ENCODE measurements at places on chromosomes 7 and 10. TPM values are rescaled to one million over a fixed set of nuclear protein-coding genes. Genes with fewer than 3 reads are reported as not detected.

DNA sequence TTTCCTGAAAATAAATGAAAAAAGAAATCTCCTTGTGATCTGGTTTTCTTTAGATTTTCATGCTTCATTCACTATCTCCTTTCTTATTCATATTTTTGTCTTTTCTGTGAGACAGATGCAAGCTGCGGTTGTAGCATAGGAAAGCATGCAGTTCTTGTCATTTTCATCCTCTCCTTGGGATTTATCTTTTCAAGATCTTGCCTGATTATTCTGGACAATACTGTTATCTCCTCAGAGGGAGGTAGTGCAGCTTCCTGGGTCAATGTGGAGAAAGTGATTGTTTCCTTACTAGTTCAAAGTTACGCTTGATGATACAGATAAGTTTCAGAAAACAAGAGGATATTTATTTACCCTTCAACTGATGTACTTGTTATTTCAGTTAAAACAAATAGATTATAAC, 114.6 kb downstream of the CPED1 start:
- H3K4me3 ChIP-seq, result no peak overlapping the region
- DNase-seq, result no peak
- no peaks in the 10 kb centered on the region for H3K4me1 ChIP-seq
- no peaks in the 10 kb centered on the region for H3K27me3 ChIP-seq
- H3K27ac ChIP-seq, result no peak overlapping the region

DNA sequence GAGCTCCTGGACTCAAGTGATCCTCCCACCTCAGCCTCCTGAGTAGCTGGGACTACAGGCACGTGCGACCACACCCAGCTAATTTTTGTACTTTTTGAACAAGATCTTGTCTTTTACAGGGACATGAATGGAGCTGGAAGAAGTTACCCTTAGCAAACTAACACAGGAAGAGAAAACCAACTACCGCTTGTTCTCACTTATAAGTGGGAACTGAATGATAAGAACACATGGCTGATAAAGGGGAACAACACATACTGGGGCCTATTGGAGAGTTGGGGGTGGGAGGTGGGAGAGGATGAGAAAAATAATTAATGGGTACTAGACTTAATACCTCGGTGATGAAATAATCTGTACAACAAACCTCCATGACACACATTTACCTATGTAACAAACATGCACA, 70.9 kb upstream of the INHBA start:
- H3K4me3 ChIP-seq, result no peak overlapping the region
- H3K27ac ChIP-seq, result no peak overlapping the region
- no peaks in the 10 kb centered on the region for H3K36me3 ChIP-seq

- no peak for DNase-seq
- H3K27me3 ChIP-seq, result no peaks in the 10 kb centered on the region
- H3K27ac ChIP-seq, result no peak overlapping the region
- no peaks in the 10 kb centered on the region for H3K36me3 ChIP-seq
- H3K4me1 ChIP-seq, result no peaks in the 10 kb centered on the region
Observed at GRCh38 chr10:131068760-131069159, 242.8 kb downstream of the TCERG1L start.

DNA sequence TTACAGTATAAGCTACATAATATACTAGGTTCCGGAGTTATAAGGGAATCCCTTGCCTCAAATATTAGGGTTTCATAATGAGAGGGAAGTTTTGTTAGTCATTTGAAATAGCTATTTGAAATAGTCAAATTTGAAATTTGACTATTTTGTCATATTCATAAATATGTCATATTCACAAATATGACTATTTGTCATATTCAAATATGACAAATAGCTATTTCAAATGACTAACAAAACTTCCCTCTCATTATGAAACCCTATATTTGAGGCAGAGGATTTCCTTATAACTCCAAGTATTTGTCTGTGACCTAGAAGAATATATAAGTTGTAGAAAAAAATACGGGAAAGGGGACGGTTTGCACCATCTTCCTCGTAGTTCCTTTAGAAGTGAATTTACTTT, 76.6 kb downstream of the HDAC9 start:
- no peaks in the 10 kb centered on the region for H3K36me3 ChIP-seq
- H3K27ac ChIP-seq, result no peak overlapping the region
- H3K27me3 ChIP-seq, result no peaks in the 10 kb centered on the region
- no peak overlapping the region for H3K4me3 ChIP-seq
- no peak for DNase-seq
- H3K4me1 ChIP-seq, result no peaks in the 10 kb centered on the region

DNA sequence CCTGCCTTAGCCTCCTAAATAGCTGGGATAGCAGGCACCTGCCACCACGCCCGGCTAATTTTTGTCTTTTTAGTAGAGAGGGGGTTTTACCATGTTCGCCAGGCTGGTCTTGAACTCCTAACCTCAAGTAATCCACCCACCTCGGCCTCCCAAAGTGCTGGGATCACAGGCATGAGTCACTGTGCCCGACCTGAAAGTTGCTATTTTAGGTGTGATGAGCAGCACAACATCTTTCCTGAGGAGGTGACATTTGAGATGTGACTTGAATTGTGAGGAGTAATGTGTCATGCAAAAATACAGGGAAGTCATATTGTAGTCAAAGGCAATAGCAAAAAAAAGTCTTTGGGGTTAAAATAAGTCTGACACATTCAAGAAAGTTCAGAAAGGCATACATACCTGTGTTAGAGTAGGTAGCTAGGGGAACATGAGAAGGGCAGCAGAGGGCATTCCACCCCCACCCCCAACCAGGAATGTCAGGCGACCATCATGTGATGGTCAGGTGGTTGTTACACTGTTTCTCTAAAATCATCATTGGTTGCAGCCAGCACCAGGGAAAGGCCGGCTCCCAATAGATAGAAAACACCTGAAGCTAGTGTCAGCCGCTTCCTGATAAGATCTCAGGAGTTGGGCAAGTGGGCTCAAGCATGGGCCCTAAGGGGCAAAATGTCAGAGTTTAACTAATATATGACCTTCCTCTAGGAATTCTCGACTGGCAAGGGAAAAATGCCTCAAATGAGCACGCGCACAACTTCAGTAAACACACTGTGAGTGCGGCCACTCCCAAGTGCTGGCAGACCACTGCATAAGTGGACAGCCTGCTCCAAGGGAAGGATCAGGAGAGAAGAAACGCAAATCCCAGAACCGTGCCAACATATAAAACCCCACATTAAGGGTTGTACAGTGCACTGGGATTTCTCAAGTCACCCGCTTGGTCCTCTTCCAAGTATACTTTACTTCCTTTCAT, at the start of gene TACC2:
Gene TACC2, plus strand, starts transcription at position 803 of the 964 bp plus-strand sequence. CDS start 32,819 bp downstream, outside the sequence.
- no peak for DNase-seq
- no peaks in the 10 kb centered on the region for H3K27me3 ChIP-seq
- H3K27ac ChIP-seq, result no peak within 1 kb of the TSS
- H3K36me3 ChIP-seq, result no peaks in the 10 kb centered on the region
- H3K4me1 ChIP-seq, result no peaks in the 10 kb centered on the region

- no peaks in the 10 kb centered on the region for H3K4me1 ChIP-seq
- no peak overlapping the region for H3K4me3 ChIP-seq
- H3K27ac ChIP-seq, result no peak overlapping the region
- H3K36me3 ChIP-seq, result no peaks in the 10 kb centered on the region
Observed at GRCh38 chr10:111130471-111130870, 53.6 kb downstream of the ADRA2A start.

DNA sequence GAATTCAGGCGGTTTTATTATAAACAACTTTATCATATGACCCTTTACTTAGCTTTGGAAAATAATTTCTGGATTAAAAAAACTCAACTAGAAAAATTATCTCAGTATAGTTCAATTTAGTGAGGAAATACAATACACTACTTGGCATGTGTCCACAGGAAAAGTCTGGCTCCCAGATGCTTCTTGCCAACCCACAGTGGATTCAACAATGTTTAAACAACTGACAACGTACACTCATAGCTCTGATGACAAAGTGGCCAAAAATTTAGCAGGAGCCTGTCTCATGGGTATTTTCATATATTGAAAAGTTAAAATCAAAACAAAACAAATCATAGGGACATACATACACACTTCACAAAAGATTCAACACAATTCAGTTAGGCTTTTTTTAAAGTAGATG, 158.8 kb downstream of the SKAP2 start:
- no peak overlapping the region for H3K27ac ChIP-seq
- peak; percentile 90 for DNase-seq
- peaks cover 3% of the 10 kb centered on the region for H3K4me1 ChIP-seq
- no peaks in the 10 kb centered on the region for H3K36me3 ChIP-seq
- H3K27me3 ChIP-seq, result no peaks in the 10 kb centered on the region

DNA sequence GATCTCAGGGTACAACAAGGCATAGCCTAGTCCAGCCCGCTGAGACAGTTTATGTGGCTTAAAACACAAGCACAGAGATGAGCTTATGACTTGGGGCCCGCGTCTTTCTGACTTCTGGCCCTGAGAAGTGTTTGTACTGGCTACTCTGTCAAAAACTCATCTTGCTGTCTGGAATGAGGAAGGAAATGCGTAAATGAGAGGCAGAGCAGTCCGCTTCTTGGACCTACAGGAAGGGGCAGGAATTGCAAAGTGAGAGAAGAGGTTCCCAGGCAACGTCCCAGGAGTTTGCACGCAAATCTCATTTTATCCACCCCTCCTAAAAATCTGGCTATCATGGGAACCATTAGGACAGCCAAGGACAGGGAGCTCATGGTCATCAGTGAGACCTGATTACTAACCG, 5.5 kb downstream of the ANXA11 start:
- H3K27ac ChIP-seq, result peak overlapping the region; percentile 52
- H3K4me3 ChIP-seq, result no peak overlapping the region
- peaks cover 38% of the 10 kb centered on the region for H3K4me1 ChIP-seq

- H3K4me3 ChIP-seq, result no peak overlapping the region
- DNase-seq, result no peak
- no peaks in the 10 kb centered on the region for H3K4me1 ChIP-seq
- H3K27ac ChIP-seq, result no peak overlapping the region
Observed at GRCh38 chr7:152979376-152979775, 219.8 kb downstream of the ACTR3B start.

GRCh38 chr7:123975084-123975483, 50.0 kb downstream of the SPAM1 start:
- no peak overlapping the region for H3K27ac ChIP-seq
- no peaks in the 10 kb centered on the region for H3K4me1 ChIP-seq
- no peaks in the 10 kb centered on the region for H3K27me3 ChIP-seq
- no peak overlapping the region for H3K4me3 ChIP-seq
- DNase-seq, result no peak
- no peaks in the 10 kb centered on the region for H3K36me3 ChIP-seq

DNA sequence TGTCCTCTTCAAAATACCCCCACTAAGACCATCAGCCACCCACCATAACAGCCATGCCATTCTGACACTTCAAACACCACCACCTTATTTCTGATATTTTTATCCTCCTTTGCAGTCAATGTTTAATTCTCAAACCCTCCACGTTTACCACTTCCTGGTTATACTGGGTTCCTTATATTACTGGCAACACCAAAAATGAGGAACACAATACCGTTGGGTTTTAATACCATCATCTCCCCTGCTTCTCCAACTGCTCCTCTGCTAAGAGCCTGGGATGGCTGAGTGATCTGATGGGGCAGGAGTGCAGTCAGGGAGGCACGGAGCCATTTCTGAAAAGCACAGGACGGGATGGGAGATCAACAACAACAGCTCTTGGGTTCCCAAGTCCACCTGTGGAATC, 140.5 kb downstream of the CHCHD3 start:
- no peak overlapping the region for H3K4me3 ChIP-seq
- no peak overlapping the region for H3K27ac ChIP-seq
- no peak for DNase-seq
- no peaks in the 10 kb centered on the region for H3K4me1 ChIP-seq
- H3K27me3 ChIP-seq, result no peaks in the 10 kb centered on the region

DNA sequence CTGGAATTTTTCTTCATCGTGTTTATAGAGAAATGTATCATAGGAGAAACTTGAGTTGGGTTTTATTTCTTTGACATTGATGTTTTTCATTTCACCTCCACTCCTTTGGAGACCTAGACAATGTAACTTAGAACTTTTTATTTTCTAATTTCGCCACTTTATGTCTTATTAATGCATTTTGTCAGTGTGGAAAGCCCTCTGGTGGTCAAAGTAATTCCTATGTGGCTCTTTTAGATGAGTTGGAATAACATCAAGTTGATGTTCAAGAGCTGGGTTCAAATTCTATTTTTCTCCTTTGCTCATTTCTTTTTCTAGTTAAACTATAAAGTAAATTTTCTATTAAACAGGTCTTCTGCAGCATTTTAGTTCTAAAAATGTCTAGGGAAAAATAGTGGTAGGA, 478.6 kb downstream of the LRMDA start:
- H3K27ac ChIP-seq, result no peak overlapping the region
- peak; percentile 6 for DNase-seq
- H3K4me1 ChIP-seq, result no peaks in the 10 kb centered on the region
- no peaks in the 10 kb centered on the region for H3K36me3 ChIP-seq
- H3K4me3 ChIP-seq, result no peak overlapping the region
- H3K27me3 ChIP-seq, result peaks cover 3% of the 10 kb centered on the region

GRCh38 chr10:133072196-133072595, 15.5 kb upstream of the ADGRA1 start:
- no peaks in the 10 kb centered on the region for H3K27me3 ChIP-seq
- no peak overlapping the region for H3K4me3 ChIP-seq
- no peak for DNase-seq
- no peaks in the 10 kb centered on the region for H3K36me3 ChIP-seq
- no peak overlapping the region for H3K27ac ChIP-seq

GRCh38 chr10:78416031-78417011, 382.7 kb downstream of the RPS24 start:
- H3K36me3 ChIP-seq, result no peaks in the 10 kb centered on the region
- H3K4me3 ChIP-seq, result no peak overlapping the region
- no peaks in the 10 kb centered on the region for H3K4me1 ChIP-seq
- peak; percentile 52 for DNase-seq

- DNase-seq, result peak; percentile 91
- no peak overlapping the region for H3K4me3 ChIP-seq
- peak overlapping the region; percentile 7 for H3K27ac ChIP-seq
- no peaks in the 10 kb centered on the region for H3K36me3 ChIP-seq
- no peaks in the 10 kb centered on the region for H3K4me1 ChIP-seq
Observed at GRCh38 chr7:32616625-32617024, 121.3 kb downstream of the AVL9 start.

GRCh38 chr10:34427911-34428216, 387.2 kb downstream of the PARD3 start:
- H3K4me3 ChIP-seq, result no peak overlapping the region
- H3K27ac ChIP-seq, result no peak overlapping the region
- H3K36me3 ChIP-seq, result no peaks in the 10 kb centered on the region
- H3K27me3 ChIP-seq, result no peaks in the 10 kb centered on the region
- H3K4me1 ChIP-seq, result no peaks in the 10 kb centered on the region

- H3K4me3 ChIP-seq, result no peak overlapping the region
- H3K27me3 ChIP-seq, result no peaks in the 10 kb centered on the region
- peak; percentile 58 for DNase-seq
Observed at GRCh38 chr7:50721160-50721559, 61.5 kb downstream of the GRB10 start.

- no peaks in the 10 kb centered on the region for H3K4me1 ChIP-seq
- H3K36me3 ChIP-seq, result no peaks in the 10 kb centered on the region
- H3K4me3 ChIP-seq, result no peak overlapping the region
- no peak overlapping the region for H3K27ac ChIP-seq
- DNase-seq, result no peak
Observed at GRCh38 chr10:79496896-79497295, 15.4 kb upstream of the EIF5AL1 start.

PILRB gene
- 19.9 TPM for total RNA-seq

ITGA8 gene
- total RNA-seq, result not detected

NKX1-2 gene
- total RNA-seq, result 0.07 TPM

NRG3 gene
- 2.3 TPM for total RNA-seq

HPS1 gene
- total RNA-seq, result 29.0 TPM

HABP2 gene
- not detected for total RNA-seq

TMEM213 gene
- not detected for total RNA-seq

CCDC172 gene
- not detected for total RNA-seq

SAMD9L gene
- total RNA-seq, result 55.6 TPM

COL17A1 gene
- 2.6 TPM for total RNA-seq

ABCB4 gene
- 0.36 TPM for total RNA-seq

OPN4 gene
- total RNA-seq, result not detected

Measured in astrocyte (in vitro differentiated cells and primary cell).